Activated T-cell treated with anti-CD3 and anti-CD28 coated beads, Interleukin-2, amount 50 U/mL, for 72 hours (primary cell): ENCODE measurements at places on chromosomes 7 and 10.

DNA sequence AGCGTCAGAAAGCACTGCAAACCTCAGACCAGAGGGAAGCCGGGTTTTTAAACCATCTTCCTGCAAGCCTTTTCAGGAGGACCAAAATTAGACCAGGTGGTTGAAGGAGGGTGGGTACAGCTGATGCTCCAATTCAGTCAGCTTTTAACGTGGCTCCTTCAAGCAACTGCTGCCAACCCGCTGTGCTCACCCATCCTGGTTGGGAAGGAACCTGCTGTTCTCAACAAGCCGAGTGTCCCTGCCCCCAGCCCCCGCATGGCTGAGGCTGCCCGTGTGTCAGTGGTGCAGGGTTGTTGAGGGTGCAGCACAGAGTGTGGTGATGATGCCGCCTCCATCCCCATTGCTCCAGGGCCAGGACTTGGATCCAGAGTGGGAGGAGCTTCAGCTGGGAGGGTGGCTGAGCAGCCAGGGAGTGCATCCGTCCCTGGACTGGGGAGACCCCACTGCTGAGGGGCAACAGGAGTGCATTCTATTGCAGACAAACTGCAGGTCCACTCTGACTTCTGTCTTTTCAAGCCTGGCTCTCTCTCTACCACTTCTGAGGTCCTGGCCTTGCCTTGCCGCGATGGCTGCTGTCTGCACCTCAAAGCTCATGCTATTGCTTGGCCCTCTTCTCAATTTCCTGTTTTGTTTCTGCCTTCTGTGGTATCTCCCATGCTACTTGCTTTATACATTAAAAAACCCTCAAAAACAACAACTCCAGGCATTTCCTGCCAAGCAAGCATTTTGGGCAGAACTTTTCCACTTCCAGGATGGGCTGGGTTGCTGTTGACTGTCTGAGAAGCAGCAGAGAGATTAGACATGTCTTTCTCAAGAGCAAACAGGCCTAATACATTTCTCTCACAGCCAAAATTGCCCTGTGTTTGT, 134.7 kb downstream of the DNAJB6 start:
- no peaks in the 10 kb centered on the region for H3K27me3 ChIP-seq
- peak; percentile 35 for DNase-seq
- H3K36me3 ChIP-seq, result peaks cover 21% of the 10 kb centered on the region
- no peak overlapping the region for H3K27ac ChIP-seq

- H3K27ac ChIP-seq, result no peak overlapping the region
- H3K36me3 ChIP-seq, result peaks cover 6% of the 10 kb centered on the region
- DNase-seq, result no peak
- H3K27me3 ChIP-seq, result peaks cover 23% of the 10 kb centered on the region
- H3K4me3 ChIP-seq, result no peak overlapping the region
- no peaks in the 10 kb centered on the region for H3K4me1 ChIP-seq
These were observed 10.1 kb upstream of the UNC5B start for GRCh38 chr10:71202314-71202713.

- H3K4me3 ChIP-seq, result no peak overlapping the region
- H3K36me3 ChIP-seq, result no peaks in the 10 kb centered on the region
- no peaks in the 10 kb centered on the region for H3K4me1 ChIP-seq
- H3K27ac ChIP-seq, result no peak overlapping the region
- H3K27me3 ChIP-seq, result peaks cover 7% of the 10 kb centered on the region
- DNase-seq, result no peak
These were observed 143.7 kb downstream of the FZD1 start for GRCh38 chr7:91407942-91408341.

DNA sequence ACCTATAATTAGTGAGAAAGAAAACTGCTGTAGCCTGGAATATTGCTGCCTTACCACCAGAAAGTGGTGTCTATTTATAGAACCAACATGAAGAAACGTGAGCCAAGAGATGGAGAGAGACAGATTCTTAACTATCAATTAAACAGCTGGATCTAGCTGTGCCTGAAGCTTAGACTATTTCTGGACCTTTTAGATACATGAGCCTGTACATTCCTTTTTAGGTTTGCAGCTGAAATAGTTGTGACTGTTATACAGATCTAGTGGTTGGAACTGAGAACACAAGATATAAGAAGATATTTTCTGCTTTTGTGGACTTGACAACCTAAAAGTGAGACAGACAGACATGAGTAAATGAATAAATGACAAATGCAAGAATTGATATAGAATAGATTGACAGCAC, 73.4 kb downstream of the CDK14 start:
- no peak overlapping the region for H3K27ac ChIP-seq
- H3K4me3 ChIP-seq, result no peak overlapping the region
- no peak for DNase-seq
- H3K36me3 ChIP-seq, result no peaks in the 10 kb centered on the region

DNA sequence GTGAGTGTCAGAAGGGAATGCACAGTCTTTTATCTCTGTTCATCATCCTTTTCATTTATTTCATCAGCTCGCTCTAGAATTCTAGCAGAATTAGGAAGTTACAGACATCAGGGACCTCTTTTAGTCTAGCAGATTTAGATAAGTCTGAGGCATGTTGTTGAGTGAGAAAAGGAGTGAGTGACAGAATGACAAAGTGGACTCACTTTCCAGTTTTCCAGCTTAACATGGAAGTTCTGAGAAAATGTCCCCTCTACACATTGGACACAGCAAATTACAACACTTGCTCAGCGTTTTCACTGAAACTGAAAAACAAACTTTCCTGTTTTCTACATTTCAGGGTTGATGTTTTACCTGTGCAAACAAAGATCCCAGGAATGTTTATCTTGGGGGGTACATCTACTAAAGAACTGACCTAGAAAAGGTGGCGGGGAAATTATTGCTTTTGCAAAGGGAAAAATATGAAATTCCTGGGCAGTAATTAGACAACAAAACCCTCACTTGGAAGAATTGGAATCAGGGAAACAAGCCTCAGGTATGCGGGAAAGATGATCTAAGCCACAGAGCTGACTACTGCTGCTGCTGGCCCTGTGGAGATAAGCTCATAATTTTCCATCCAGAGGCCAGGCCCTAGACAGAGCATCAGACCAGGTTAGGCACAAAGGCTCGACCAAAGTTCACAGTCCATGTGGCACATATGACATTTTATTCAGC, 14.6 kb upstream of the CYP3A5 start:
- H3K27ac ChIP-seq, result no peak overlapping the region
- H3K4me3 ChIP-seq, result no peak overlapping the region
- no peak for DNase-seq
- peaks cover 2% of the 10 kb centered on the region for H3K36me3 ChIP-seq
- peaks cover 18% of the 10 kb centered on the region for H3K4me1 ChIP-seq
